ENCODE measurements at places on chromosomes 6 and 20.
A peak's percentile ranks its signal among the peaks of the same experiment; 100 is the strongest.

DNA sequence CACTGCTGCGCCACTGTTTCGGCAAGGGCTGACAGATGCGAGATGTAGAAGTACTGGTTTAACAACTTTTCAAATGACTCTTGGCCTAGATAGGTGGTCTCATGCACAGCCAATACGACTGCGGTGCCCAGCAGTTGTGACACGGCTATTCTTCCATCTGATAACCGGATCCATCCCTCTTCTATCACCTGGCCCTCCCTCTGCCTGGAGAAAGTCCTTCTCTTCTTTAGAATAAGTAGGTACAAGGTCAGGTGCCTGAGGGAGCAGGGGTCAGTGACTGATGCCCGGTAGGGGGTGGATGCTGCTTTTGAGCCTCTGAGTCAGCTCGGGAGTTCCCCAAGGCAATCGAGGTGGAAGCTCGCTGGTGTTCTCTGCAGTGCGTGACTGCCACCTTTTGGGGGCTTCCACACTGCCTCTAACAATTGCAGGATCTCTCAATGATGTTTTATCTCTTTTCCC is 166.8 kb upstream of the GRIK2 start:
- peak; percentile 77 for DNase-seq

GRCh38 chr6:159311618-159312017 is 142.4 kb downstream of the FNDC1 start:
- no peak for DNase-seq

DNA sequence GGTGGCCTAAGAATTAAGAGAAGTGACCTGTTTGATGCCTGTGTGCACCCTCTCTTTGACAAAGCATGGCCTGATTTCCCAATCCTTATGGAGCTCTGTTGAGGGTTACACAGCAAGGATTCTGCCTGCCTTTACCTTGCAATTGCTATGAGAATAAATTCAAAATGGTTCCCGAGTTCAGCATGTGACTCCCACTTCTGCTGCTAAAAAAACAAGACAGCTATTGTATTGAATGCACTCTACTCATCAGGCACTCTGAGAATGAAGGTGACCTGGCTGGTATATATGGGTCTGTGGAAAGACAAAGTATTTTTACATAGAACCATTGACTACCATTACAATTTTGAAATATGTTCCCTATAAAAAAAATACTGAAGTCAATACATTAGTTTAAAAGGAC is 190.3 kb downstream of the ATXN1 start:
- no peak for DNase-seq

- no peak for DNase-seq
Measured at GRCh38 chr6:89859744-89860143, 30.1 kb downstream of the CASP8AP2 start.

GRCh38 chr20:8670893-8671215 is 398.0 kb upstream of the PLCB4 start:
- no peak for DNase-seq

DNA sequence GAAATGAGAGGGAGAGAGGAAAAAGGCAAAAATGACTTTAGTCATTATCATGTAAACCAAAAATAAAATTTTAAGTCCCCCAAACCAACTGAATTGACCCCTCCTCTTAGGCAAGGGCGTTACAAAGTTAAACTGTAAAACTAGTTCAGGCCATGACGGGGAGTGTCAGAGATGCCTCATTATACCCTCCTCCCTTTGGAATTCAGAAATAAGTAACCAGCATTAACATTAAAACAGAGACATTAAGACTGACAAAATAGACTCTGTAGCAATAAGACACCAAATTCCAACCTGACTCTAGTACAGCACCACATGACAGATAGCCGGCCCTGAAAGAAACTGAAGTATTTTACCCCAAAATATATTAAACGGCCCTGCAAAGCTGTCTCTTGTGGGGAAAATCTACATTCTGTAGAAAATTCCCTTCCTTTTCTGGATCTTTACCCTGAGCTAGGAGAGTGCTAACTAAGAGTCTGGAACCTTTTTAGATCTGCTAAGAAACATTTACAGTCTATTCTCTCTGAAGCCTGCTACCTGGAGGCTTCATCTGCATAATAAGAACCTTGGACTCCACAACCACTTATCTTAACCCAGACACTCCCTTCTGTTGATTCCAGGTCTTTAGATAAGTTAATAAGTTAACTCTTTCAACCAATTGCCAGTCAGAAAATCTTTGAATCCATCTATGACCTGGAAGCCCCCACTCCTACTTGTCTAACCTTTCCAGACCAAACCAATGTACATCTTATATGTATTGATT is 150.7 kb downstream of the PKHD1 start:
- no peak for DNase-seq

DNA sequence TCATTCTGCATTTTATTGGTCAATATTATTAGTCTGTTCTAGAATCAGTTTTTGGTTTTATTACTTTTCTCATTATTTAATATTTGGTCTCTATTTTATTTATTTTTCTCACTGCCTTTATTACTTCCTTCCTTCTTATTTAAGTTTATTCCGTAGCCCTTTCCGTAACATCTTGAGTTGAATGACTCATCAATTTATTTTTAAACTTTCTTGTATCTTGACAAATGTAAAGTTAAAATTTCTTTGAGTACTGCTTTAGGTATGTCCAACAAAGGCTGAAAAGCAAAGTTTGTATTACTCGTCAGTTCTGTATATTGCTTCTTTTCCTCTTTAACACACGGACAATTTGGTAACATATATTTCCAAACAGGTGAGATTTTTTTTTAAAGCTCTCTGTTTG is 192.0 kb downstream of the CD109 start:
- no peak for DNase-seq

- DNase-seq, result no peak
Measured at GRCh38 chr20:5164645-5165625, 38.1 kb downstream of the CDS2 start.

GRCh38 chr6:47687432-47687831 is 10.9 kb upstream of the ADGRF4 start:
- DNase-seq, result no peak

GRCh38 chr6:14444295-14444972 is 326.9 kb downstream of the CD83 start:
- DNase-seq, result no peak

- DNase-seq, result no peak
Measured at GRCh38 chr6:152309648-152310047, 327.5 kb downstream of the SYNE1 start.

- no peak for DNase-seq
Measured at GRCh38 chr6:169451065-169451838, 197.6 kb upstream of the THBS2 start.

- no peak for DNase-seq
Measured at GRCh38 chr6:14975471-14975817, 270.4 kb upstream of the JARID2 start.

DNA sequence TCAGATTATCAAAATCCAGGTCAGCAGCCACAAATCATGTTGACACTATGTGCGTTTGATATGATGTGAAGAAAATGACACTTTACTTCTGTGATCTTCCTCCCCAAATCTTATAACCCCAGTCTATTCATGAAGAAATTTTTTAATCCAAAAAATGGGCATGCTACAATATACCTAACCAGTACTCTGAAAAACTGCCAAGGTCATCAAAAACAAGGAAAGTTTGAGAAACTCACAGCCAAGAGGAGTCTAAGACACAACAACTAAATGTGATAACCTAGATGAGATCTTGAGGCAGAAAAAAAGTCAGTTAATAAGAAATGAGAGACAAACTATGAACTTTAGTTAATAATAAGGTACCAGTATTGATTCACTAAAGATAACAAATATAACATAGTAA is 200.6 kb upstream of the IRAK1BP1 start:
- no peak for DNase-seq

- DNase-seq, result no peak
Measured at GRCh38 chr6:4856785-4857184, 80.6 kb downstream of the CDYL start.

DNA sequence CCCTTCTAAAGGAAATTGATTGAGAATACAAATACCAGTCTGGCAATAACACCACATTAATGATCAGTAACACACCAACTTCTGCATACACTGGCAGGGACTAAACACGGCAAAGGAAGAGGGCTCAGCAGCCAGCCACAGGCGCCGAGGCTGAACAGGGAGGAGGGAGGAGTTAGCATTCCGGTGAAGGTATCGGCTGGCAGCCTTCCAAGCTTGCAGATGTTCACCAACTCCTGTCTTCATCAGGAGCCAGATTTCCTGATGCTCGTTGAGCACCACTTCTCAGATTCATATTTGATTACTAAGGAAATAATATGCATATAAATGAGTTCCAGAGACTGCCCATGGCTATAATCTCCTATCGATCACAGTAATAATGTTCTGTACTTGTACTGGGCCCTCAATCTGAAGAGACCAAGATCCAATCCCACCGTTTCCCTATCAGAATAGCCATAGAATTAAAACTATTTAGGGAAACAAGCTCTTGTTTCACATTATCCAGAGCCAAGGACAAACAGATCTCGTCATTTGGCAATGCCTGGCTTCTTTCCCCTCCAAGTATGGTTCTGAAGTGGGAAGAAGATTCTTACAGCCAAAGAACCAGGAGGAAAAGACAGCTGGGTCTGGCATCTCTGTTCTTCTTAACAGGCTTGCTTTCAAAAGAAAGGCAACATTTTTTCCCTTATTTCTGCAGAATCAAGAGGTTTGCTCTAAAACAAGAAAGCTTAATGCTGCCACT is 42.2 kb downstream of the GFOD1 start:
- peak; percentile 60 for DNase-seq

- peak; percentile 84 for DNase-seq
Measured at GRCh38 chr6:14665827-14666724, 548.5 kb downstream of the CD83 start.

GRCh38 chr20:5947276-5947675 is 3.1 kb downstream of the TRMT6 start:
- DNase-seq, result no peak

- DNase-seq, result no peak
Measured at GRCh38 chr20:8427419-8428040, 295.5 kb downstream of the PLCB1 start.

DNA sequence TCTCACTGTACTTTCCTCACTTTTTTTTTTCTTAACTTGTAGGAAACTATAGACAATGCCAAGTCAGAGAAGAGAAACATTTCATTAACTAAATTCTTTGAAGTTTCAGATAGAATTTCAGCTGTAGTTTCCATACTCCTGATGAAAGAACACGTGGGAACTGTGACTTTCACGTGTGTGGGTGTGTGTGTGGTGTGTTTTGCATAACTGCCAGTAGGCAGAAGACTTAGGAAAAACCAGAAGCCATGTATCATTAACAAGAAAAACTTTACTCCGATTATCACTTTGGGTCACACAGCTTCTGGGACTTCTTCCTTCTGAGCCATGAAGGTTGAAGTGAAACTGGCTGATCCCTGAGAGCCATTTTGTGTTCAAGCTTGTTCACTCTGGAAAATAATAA is 483.3 kb downstream of the TFAP2B start:
- DNase-seq, result no peak

DNA sequence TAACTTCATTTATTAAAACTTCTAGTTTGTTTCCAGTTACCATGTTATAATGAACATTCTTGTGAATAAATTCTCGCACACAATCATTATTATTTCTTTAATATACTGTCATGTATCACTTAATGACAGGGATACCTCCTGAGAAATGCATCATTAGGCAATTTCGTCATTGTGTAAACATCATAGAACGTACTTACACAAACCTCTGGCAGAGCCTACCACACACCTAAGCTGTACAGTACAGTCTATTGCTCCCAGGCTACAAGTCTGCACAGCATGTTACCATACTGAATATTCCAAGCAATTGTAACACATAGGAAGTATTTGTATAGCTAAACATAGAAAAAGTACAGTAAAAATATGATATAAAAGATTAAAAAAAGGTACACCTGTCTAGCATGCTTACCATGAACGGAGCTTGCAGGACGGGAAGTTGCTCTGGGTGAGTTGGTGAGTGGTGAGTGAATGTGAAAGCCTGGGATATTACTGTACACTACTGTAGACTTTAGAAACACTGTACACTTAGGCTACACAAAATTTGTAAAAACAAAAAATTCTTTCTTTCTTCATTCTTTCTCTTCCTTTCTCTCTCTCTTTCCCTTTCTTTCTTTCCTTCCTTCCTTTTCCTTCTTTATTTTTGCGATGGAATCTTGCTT is 268.2 kb upstream of the SOX4 start:
- no peak for DNase-seq

DNA sequence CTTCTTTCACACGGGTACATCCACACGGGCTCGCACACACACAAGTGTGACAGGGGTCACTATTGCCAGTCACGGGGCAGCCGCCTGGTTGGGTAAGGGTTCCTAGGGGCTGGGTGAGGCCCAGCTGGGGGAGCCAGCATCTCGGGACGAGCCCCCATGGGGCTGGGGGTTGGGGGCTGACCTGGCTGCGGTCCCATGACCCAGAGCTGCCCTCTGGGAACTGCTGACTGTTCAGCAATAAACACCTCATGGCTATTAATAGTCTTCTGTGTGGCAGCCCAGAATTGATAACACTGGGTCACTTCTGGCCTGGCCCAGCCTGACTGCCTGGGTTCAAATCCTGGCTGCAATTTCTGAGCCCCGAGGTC is 23.8 kb downstream of the VEGFA start:
- DNase-seq, result no peak

- DNase-seq, result no peak
Measured at GRCh38 chr6:169626649-169627048, 75.2 kb downstream of the WDR27 start.

DNA sequence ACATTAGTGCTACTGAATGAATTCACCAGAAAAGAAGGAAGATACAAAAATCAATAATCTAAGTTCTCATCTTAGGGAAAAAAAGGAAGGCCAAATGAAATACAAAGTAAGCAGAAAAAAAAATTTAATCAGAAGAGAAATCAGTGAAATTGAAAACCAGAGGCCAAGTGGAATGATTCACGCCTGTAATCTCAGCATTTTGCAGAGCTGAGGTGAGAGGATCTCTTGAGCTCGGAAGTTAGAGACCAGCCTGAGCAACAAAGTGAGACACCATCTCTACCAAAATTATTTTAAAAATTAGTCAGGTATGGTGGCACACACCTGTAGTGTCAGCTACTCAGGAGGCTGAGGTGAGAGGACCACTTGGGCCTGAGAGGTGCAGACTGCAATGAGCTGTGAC is 21.2 kb upstream of the ASF1A start:
- DNase-seq, result no peak

DNA sequence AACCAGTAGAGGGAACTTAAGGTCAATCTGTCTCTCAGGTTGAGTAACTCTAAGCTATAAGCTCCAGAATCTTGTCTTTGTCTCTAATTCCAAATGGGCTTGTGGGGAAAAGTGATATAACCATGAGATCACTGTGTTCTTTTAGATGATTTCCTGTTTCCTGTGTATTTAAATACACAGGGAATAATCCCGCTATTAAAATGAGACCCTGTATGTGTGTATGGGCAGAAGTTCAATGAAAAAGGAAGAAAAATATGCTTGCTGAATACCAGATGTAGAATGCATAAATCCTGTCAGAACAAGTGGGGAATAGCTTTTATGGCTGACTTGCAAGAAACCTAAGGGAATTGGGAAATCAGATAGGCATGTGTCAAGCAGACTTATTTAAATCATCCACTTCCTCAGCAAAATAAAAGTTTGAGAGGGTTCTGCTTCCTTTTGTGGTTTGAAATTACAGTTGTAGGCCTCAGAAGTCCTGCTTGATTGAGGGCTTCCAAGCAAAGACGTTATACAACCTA is 164.7 kb upstream of the PDE7B start:
- DNase-seq, result no peak
